IPS DF 6.9 (cell line): ENCODE measurements at places on chromosomes 16 and 17.

GRCh38 chr17:29847527-29848400 lies 82.3 kb downstream of the SSH2 start:
- no peaks in the 10 kb centered on the region for H3K27me3 ChIP-seq
- H3K4me3 ChIP-seq, result no peak overlapping the region
- no peaks in the 10 kb centered on the region for H3K36me3 ChIP-seq
- no peak for DNase-seq
- H3K27ac ChIP-seq, result no peak overlapping the region

- no peak overlapping the region for H3K4me3 ChIP-seq
- H3K27ac ChIP-seq, result no peak overlapping the region
- H3K36me3 ChIP-seq, result no peaks in the 10 kb centered on the region
- DNase-seq, result no peak
- H3K27me3 ChIP-seq, result no peaks in the 10 kb centered on the region
- peaks cover 10% of the 10 kb centered on the region for H3K4me1 ChIP-seq
Measured at GRCh38 chr17:9195961-9196670, 174.8 kb downstream of the NTN1 start.

DNA sequence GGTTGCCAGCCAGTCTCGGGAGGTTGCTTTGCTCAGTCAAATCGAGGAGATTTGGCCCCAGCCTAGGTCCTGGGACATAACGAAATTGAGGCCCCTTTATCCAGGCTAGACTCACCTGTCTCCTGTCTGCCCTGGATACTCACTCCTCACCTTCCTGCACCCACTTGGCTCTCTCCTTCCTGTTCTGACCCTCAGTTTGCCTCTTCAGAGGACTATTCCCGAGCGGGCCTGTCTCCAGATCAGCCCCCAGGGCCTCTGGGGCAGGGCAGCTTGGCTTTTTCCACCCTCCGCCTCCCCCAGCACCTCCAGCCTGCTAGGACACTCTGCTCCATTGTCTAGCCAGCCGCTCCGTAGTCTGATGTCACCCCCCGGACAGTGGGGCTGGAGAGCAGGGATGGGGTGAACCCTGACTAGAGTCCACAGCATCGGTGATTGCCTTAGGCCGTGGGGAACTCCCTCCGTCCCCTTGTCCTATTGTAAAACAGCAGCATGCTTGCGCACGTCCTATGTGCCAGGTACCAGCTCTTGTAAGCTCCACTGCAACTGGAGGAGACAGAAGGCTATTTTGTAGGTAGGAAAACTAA lies 8.8 kb downstream of the WFIKKN2 start:
- H3K27me3 ChIP-seq, result no peaks in the 10 kb centered on the region
- no peak overlapping the region for H3K4me3 ChIP-seq
- H3K36me3 ChIP-seq, result no peaks in the 10 kb centered on the region
- H3K27ac ChIP-seq, result no peak overlapping the region

DNA sequence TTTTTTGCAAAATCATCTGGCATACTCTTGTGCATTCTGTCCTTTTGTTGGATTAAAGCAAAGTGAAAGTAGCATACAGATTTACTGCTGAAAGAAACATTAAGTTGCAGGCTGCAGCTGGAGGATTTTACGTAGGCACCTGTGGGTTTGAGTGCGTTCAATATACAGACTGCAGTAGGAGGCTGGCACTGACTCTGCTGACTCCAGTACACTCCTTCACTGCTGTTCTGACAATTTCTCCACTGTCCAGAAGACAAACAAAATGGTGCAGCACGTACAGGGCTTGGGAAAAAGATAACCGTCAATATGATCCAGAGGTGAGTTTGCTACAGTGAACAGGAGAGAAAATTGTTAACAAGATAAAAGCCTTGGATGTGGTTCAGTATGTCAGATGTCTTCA lies 73.3 kb downstream of the TANC2 start:
- no peaks in the 10 kb centered on the region for H3K36me3 ChIP-seq
- H3K27ac ChIP-seq, result no peak overlapping the region
- peaks cover 1% of the 10 kb centered on the region; the same call in 1 of the 2 replicates for H3K4me1 ChIP-seq
- no peak for DNase-seq
- no peaks in the 10 kb centered on the region for H3K27me3 ChIP-seq

DNA sequence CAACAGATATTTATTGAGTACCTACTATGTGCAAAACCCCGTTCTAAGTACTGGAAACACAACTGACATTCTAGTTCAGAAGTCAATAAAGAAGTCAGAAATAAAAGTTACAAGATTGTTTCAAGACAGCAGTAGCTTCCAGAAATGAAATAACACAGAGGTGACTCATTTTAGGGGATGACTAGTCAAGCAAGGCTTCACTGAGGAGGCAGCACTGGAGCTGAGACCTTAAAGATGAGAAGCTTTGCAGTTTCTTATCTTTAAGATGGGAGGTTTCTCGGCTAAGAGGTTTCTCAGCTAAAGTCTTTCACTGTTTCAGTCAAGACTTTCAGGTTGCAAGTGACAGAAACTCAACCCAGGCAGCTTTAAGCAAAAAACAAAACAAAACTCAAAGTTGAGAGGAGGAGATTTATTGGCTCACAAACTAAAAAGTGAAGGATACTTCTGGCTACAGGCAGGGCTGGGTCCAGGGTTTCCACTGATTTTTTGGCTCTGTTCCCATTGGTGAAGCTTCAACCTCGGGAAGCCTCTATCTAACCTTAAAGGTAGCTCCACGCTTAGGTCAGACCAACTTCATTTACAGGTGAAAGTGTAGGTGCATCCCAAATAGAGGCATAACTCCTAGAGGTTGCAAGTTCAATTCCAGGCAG lies 7.4 kb upstream of the MMP2 start:
- peaks cover 2% of the 10 kb centered on the region for H3K4me1 ChIP-seq
- no peaks in the 10 kb centered on the region for H3K36me3 ChIP-seq
- no peak overlapping the region for H3K27ac ChIP-seq
- H3K27me3 ChIP-seq, result no peaks in the 10 kb centered on the region; the same call in 1 of the 2 replicates

- peaks cover 68% of the 10 kb centered on the region for H3K27me3 ChIP-seq
- H3K4me1 ChIP-seq, result peaks cover 6% of the 10 kb centered on the region
- DNase-seq, result no peak
- H3K27ac ChIP-seq, result no peak overlapping the region
- peak overlapping the region; percentile 39; the same call in 1 of the 2 replicates for H3K4me3 ChIP-seq
Measured at GRCh38 chr17:48542114-48542656, 2.7 kb downstream of the HOXB2 start.

GRCh38 chr17:27879987-27880608 lies 13.1 kb downstream of the LYRM9 start:
- DNase-seq, result peak; percentile 41
- no peaks in the 10 kb centered on the region for H3K36me3 ChIP-seq
- H3K4me1 ChIP-seq, result no peaks in the 10 kb centered on the region
- no peak overlapping the region for H3K4me3 ChIP-seq
- no peaks in the 10 kb centered on the region for H3K27me3 ChIP-seq

DNA sequence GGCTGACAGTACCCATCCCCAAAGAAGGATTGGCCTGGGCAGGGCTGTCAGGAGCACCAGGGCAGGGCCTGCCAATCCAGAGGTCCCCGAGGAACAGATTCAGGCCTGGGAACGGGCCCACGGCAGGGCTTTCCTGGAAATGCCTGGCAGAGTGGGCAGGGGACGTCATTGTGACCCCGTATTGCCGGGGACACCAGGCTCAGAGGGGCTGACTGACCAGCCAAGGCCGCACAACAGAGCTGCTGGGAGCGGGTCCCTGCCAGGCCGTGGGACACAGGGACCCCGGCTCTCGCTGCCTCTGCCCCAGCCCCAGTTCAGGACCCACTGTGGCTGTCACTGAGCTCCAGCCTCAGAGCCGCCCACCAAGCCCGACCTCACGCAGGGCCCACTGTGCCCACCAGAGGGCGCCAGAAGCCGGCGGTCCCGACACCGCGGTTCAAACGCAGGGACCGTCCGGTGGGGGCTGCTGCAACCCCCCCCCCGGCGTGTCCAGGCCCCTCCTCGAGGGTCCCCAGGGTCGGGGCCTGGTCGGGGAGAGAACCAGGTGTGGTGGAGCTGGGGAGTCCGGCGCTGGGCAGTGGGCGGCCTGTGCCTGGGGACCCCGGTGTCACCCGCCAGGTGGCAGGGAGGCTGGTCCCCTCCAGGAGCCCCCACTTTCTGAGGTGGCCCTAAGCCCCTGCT lies 15.2 kb upstream of the SSTR5 start:
- no peak overlapping the region for H3K27ac ChIP-seq
- no peak overlapping the region for H3K4me3 ChIP-seq
- H3K27me3 ChIP-seq, result no peaks in the 10 kb centered on the region
- peaks cover 3% of the 10 kb centered on the region; the same call in 1 of the 2 replicates for H3K4me1 ChIP-seq

- DNase-seq, result no peak
- no peaks in the 10 kb centered on the region for H3K27me3 ChIP-seq
- H3K36me3 ChIP-seq, result no peaks in the 10 kb centered on the region
- H3K27ac ChIP-seq, result no peak overlapping the region
Measured at GRCh38 chr17:77182205-77183172, 41.7 kb downstream of the SEC14L1 start.

GRCh38 chr17:18140648-18141047 lies 32.1 kb downstream of the MYO15A start:
- H3K36me3 ChIP-seq, result no peaks in the 10 kb centered on the region
- no peaks in the 10 kb centered on the region for H3K27me3 ChIP-seq
- DNase-seq, result no peak
- peaks cover 6% of the 10 kb centered on the region for H3K4me1 ChIP-seq
- H3K4me3 ChIP-seq, result no peak overlapping the region

GRCh38 chr17:79280010-79280409 lies 205.4 kb downstream of the ENGASE start:
- no peak overlapping the region for H3K27ac ChIP-seq
- H3K36me3 ChIP-seq, result no peaks in the 10 kb centered on the region

GRCh38 chr17:72151565-72152386 lies 31.0 kb downstream of the SOX9 start:
- H3K27ac ChIP-seq, result peak overlapping the region; percentile 23
- peaks cover 13% of the 10 kb centered on the region for H3K4me1 ChIP-seq
- no peaks in the 10 kb centered on the region for H3K27me3 ChIP-seq
- no peak overlapping the region for H3K4me3 ChIP-seq
- no peak for DNase-seq

DNA sequence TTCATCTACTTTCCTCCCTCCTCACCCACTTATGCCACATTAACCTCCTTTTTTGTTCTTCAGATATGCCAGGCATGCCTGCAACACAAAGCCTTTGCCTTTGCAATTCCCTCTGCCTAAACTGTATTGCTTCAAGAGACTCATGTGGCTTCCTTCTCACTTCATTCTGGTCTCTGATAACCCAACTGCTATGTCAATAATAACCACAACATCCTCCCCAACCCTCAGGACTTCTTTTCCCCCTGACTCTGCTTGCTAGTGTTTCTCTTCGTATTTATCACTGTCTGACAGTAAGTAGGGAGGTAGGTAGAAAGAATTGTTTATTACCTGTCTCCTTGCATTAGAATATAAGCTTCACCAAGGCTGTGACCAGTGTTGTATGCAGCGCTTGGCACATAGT lies 22.4 kb downstream of the RBL2 start:
- H3K36me3 ChIP-seq, result peaks cover 2% of the 10 kb centered on the region; the same call in 1 of the 2 replicates
- no peak for DNase-seq
- no peak overlapping the region for H3K4me3 ChIP-seq
- no peak overlapping the region for H3K27ac ChIP-seq

- H3K27ac ChIP-seq, result no peak overlapping the region
- peak overlapping the region; percentile 66; the same call in 1 of the 2 replicates for H3K4me3 ChIP-seq
- H3K4me1 ChIP-seq, result peaks cover 5% of the 10 kb centered on the region; the same call in 1 of the 2 replicates
- no peaks in the 10 kb centered on the region; the same call in 1 of the 2 replicates for H3K36me3 ChIP-seq
- DNase-seq, result no peak
- peaks cover 23% of the 10 kb centered on the region for H3K27me3 ChIP-seq
Measured at GRCh38 chr17:45430738-45431530, 1.7 kb downstream of the ARHGAP27 start.

GRCh38 chr16:84897911-84898377 lies 78.2 kb downstream of the CRISPLD2 start:
- H3K27ac ChIP-seq, result no peak overlapping the region
- no peak overlapping the region for H3K4me3 ChIP-seq
- DNase-seq, result no peak

DNA sequence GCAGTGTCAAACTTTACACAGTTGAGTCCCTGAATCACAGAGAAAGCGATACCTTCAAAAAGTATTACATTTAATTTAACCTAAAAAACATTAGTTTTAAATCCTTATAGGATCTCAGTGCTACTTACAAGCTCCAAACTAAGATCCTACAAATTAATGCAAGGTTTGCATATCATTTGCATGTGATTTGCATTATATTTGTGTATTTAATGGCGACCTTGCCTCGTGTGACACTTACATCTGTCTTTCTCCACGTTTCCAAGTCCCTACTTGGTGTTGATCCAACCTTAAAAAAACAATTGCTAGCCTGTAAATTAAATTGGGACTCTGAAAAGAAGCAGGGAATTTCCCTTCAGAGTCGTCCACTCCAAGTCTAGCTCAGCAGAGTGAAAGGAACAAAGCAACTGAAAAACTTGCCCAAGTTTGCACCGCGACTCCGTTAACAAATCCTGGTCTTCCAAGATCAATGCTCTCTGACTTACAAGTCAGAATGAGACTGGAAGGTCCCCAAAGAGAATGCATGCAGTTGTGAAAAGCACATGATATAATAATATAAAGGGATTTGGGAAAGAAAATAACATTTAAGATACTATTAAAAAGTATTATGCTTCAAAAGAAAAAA lies 739 bp upstream of the FAM117A start:
- H3K4me3 ChIP-seq, result no peak overlapping the region
- no peak overlapping the region for H3K27ac ChIP-seq
- H3K4me1 ChIP-seq, result no peaks in the 10 kb centered on the region
- no peaks in the 10 kb centered on the region; the same call in 1 of the 2 replicates for H3K27me3 ChIP-seq
- no peak for DNase-seq

GRCh38 chr17:310111-311010 lies 42.2 kb downstream of the RPH3AL start:
- H3K27ac ChIP-seq, result no peak overlapping the region
- H3K4me1 ChIP-seq, result peaks cover 9% of the 10 kb centered on the region
- H3K27me3 ChIP-seq, result no peaks in the 10 kb centered on the region
- H3K4me3 ChIP-seq, result no peak overlapping the region
- no peaks in the 10 kb centered on the region for H3K36me3 ChIP-seq

- no peak for DNase-seq
- peaks cover 22% of the 10 kb centered on the region for H3K36me3 ChIP-seq
Measured at GRCh38 chr17:82065193-82065637, 389 bp downstream of the DUS1L start.

DNA sequence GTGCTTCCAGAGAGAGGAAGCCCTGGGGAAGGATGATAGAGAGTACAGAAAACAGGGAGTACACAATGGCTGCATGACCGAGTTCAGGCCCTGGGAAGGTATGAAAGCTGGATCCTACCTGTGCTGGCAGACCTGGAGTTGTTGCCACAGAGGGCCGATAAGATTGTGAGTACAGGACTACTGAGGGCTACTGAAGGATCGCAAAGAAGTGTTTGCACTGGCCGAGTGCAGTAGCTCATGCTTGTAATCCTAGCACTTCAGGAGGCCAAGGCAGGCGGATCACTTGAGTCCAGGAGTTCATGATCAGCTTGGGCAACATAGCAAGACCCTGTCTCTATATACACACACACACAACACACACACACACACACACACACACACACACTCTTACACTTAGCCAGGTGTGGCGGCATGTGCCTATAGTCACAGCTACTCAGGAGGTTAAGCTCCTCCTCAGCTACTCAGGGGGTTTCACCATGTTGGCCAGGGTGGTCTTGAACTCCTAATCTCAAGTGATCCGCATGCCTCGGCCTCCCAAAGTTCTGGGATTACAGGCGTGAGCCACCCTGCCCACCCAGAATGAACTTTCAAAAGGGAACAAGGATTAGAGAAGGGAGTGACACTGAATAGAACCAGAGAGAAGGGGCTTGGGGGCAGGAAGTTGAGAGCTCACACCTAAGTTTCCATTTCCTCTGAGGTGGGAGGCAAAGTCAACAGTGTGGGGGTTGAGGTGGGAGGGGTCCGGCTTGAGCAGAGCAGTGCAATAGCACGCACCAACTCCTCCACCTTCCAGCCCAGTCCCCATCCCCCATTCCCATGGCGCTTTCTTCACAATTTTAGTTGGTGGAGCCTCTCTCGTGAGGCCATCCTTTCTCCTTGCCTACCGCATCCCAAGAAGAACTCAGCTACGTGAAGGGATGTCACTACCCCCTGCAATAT lies 7.5 kb downstream of the SCIMP start:
- H3K27me3 ChIP-seq, result no peaks in the 10 kb centered on the region
- no peak for DNase-seq
- no peak overlapping the region for H3K27ac ChIP-seq
- no peaks in the 10 kb centered on the region for H3K4me1 ChIP-seq
- no peaks in the 10 kb centered on the region for H3K36me3 ChIP-seq
